ENCODE measurements at places on chromosomes 12 and 14.
A peak's percentile ranks its signal among the peaks of the same experiment; 100 is the strongest.

DNA sequence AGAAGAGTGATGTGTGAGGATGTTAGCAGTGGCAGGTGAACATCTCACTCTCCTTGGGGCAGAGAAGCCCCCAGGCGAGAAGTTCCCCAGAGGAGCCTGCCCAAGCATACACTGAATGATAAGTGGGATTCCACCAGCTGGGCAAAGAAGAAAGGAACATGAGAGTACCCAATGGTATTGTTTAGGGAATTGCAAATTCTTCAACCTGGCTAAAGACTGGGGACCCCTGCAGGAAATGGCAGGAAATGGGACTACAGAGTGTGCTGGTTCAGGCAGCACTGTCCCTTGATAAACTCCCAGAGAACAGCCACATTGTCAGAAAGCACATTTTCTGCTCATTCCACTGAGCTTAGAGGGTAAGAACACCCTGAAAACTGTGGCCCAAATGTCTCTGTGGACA lies 121.3 kb downstream of the RPS29 start:
- no peak for DNase-seq

GRCh38 chr12:92593734-92594402 lies 108.9 kb upstream of the PLEKHG7 start:
- peak; percentile 79 for DNase-seq

DNA sequence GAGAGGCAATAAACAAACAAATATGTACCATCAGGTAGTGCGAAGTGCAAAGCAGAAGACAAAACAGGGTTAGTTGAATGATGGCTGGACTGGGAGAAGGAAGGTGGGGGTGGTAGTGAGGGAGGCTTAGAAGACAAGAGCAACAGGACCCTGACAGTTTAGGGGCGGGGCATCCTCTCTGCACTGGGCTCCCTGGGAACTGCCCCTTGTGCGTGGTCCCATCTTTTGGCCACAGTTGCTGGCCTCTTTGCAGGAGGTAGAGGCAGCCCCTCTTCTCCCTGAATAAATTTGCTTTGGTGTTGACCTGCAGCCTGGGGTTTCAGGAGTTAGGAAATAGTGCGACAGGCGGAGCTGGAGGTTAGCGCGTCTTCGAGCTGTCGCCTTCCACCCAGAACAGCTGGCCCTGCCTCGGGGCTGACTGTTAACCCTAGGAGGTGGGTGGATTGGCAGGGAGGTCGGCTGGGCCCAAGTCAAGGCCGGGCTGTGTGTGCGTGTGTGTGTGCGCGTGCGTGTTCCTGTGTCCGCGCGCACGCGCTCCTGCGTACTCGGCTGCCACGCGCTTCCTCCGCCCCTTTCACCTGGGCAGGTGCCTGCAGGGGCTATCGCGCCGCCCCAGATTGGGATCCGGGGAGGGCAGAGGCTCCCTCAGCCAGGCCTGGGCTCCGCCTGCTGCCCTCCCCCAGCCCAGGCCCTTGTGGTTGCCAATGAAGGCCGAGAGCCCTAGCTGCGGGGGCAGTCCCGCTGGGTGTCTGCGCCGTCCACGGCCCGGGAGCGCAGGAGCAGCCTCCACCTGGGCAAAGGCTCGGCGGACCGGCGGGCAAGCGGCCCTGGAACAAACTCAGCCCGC lies 180.8 kb downstream of the ADCK1 start:
- peak; percentile 4 for DNase-seq

DNA sequence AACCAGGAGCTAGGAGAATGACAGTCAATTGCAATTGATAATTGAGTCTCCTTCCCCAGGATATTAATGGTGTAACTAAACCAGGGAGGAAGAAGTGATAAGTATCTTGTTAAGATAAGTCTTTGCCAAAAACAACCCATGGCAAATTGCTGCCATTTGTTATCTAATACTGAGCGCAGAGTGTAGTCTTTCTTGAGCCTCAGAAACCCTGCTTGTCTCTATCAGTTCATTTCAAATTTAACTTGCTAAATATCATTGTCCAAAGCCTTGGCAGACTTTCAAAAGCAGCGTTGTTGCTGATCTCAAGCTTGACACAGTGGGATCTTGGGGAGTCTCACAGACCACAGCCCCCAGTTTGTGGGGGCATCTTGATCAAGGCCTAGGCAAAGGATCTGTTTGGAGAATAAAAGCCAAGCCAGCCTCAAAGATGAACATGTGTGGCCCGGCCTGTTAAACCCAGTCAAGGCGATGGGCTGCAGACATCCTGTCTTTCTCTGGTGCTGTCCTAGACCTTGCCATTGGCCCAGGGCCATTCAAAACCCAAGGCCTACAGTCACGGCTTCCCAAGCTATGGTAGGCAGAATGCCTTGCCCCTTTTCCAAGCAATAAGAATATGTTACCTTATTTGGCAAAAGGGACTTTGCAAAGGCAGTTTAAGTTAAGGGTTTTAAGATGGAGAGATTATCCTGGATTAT lies 164.2 kb downstream of the CHST11 start:
- DNase-seq: no peak

DNA sequence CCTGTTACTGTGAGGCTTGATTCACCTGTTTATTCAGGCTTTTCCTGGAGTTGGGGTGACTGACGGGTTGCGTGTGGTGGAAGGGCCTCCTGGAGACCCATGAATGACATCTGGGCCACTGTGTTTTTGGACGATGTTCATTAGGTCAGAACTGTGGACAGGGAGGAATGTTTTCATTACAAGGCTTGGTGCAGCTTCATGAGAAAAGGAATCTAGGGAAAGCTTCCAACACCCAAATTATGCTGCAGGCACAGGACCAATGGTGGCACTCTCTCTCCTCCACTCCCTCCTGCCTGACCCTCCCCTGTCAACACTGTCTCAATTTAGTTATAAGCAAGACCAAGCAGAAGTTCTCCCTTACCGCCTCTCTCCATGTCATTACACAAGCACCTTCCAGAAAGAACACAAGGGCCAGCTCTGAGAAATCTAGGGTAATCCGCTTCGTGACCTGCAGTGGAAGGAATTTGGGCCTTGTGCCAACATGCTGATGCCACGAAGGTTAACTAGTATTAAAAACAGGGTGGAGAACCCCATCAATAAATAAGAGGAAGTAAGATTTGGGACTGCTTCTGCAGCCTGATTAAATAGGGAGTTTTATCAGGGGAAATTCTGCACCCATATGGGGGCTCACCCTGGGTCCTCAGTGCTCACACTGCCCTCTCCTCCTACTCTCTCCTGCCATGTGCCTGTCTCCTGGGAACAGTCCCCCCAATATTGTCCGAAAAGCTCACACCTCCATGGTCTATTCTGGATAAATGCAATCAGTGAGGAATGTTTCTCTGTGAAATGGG lies 200.3 kb downstream of the KTN1 start:
- no peak for DNase-seq
